GOT3 (cell line): ENCODE measurements at places on chromosomes 13 and 19.

GRCh38 chr13:111171629-111172028 is 56.5 kb downstream of the ARHGEF7 start:
- no peak for DNase-seq

DNA sequence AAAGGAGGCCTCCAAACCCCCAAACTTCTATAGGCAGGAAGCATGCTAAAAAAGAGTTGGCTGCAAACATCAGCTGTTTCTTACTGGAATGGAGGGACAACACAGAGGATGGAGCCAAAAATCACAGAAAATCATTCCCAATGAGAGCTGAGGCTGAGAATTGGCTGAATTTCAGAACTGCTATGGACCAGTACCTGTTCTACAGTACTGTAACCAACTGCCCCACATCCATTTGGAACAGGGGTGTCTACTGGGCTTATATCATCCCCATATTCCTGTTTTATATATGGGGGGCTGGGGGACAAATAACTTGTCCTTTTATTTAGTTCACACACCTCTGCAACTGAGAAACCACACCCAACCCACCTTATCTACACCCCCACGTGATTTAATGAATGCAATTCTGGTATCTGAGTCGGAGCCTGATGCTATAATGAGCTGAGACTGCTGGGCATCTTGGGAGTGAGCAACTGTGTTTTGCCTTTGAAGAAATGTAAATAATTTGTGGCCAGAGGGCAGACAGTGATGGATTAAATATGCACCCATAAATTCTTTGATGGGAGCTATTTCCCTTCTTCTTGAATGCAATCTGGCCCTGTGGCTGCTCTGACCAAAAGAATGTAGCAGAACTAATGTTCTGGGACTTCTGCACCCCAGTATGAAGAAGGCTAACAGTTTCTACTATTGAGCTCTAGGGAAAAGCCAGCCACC is 82.6 kb downstream of the TBC1D4 start:
- no peak for DNase-seq

DNA sequence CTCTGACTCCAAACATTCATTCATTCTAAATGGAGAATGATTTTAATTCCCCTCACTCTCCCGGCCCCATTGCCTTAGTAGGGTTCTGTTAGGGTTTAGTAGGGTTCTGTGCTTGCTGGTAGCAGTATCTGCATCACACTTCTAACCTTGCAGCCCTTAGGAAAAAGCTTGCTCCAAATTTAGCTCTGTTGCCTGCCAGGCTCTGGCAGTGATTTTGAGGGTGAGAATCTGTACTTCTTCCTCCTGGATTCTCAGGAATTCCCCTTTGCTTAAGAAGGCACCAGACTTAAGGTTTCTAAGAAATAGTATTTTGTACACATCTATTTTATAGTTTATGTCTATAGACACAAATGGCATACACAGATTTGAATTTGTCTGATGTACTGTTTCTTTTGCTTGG is 14.7 kb downstream of the B3GLCT start:
- DNase-seq, result no peak

GRCh38 chr13:78787190-78787589 is 128.2 kb upstream of the OBI1 start:
- no peak for DNase-seq

DNA sequence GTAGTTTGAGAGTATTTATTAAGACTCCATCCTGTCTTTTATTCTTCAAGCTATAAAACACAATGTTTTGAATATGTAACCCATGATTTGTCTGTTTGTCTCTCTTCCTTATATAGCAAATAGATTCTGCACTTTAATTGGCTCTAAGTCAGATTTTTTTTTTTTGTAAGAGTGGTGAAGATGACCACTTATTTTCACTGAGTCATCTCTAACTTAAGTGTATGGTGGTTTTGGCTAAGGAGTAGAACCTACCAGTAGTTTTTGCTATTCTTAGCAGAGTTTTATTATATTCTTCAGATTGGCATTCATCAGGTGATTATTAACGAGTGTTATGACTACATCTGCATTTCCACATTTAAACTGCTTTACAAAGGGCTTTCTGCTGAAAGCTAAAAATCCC is 194.7 kb downstream of the LMO7 start:
- DNase-seq, result no peak

GRCh38 chr13:76160961-76161925 is 525.1 kb downstream of the LMO7 start:
- no peak for DNase-seq

DNA sequence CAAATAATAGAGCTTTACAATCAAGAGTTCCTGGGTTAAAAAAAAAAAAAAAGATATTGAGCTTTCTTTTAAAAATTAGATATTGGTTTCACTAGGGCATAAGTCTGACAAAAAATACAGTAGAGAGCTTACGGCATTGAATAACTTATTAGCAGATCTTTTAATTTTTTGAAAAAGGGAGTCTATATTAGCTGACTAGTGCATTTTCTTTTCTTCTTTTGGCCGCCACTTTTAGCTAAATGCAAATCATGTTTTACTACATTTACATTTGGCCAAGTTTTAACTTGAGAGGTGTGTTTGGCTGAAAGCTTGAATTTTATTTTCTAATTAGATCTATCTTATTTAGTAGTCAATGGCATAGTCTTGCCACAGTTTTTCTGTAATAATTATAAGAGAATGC is 43.4 kb downstream of the SPRY2 start:
- DNase-seq, result no peak

DNA sequence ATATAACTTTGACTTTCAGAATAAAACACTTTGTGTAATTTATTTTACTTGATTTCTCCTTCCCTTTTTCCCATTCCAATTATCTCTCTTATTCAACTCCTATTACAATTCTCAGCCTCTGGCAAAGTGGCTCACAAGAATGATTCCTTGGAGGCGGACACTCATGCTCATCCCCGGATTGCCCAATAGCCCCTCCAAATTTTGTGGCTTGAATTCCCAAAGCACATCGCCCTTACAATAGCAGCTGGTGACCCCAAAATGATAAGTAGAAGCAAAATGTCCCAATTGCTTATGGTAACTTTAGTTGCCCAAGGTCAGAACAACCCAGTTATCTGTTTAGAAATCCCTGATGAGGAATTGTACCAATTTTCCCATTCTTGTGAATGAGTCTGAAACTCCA is 1523.5 kb upstream of the PRR20A start:
- DNase-seq, result no peak

GRCh38 chr13:111912991-111913760 is 153.8 kb upstream of the SOX1 start:
- DNase-seq, result no peak

GRCh38 chr13:112133499-112134390 is 66.8 kb downstream of the SOX1 start:
- no peak for DNase-seq

GRCh38 chr19:35755131-35755549 is 1.7 kb downstream of the HSPB6 start:
- no peak for DNase-seq
